ENCODE measurements at places on chromosomes 7 and 10. TPM values are rescaled to one million over a fixed set of nuclear protein-coding genes. Genes with fewer than 3 reads are reported as not detected.

Gene OR9A2
- not detected for total RNA-seq

DNA sequence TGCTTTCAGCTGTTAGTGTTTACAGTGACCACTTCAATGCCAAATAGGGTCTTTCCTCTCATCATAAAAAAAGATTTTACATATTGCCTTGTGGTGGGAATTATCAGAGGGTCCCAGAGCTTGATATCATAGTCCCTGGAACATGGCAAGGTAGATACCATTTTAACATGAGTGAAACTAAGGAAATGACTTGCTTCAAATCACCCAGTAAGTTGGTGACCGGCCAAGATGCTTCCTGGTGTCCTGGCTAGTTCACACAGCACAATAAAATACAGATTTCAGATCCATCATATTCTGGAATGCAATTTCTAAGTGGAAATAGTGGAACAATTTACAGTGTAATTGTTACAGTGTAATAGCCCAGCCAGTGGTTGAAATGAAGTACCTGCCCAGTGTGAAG is 36.6 kb downstream of the CNNM1 start:
- no peak for DNase-seq

GRCh38 chr10:20166096-20166675 is 350.0 kb downstream of the PLXDC2 start:
- no peak for DNase-seq

GRCh38 chr7:112869111-112869774 is 79.0 kb upstream of the TMEM168 start:
- peak; percentile 86 for DNase-seq

Gene ENTPD1
- total RNA-seq: 0.32 TPM

Measured in Karpas-422 (cell line).